Femur (tissue), 1 donor: ENCODE measurements at places on chromosomes 2 and 18.
A peak's percentile ranks its signal among the peaks of the same experiment; 100 is the strongest.

DNA sequence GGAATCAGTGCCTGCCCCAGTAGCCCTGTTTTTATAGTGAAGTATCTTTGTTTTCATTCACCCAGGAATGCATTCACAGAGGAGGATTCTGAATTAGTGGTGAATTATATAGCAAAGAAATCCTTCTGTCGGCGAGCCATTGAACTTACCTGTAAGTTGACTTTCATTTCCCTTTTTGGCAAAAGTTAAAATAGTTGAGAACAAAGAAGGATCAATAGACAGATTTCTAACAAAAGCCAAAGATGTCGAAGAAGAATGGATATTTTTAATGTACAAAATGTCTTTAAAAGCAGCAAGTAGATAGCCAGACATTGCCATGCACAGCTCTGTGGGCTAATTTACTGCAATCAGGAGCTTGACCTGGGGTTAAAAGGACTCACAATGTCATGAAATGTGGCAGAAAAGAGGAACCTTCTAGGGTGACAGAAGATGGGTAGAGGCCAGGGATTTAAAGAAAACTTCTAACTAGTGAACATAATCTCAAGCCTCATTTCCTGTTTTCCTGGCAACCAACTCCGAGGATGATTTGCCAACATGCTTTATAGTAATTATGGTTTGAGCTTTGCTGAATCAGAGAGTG lies 53.8 kb upstream of the TMEM87B start:
- peak; percentile 38 for DNase-seq

DNA sequence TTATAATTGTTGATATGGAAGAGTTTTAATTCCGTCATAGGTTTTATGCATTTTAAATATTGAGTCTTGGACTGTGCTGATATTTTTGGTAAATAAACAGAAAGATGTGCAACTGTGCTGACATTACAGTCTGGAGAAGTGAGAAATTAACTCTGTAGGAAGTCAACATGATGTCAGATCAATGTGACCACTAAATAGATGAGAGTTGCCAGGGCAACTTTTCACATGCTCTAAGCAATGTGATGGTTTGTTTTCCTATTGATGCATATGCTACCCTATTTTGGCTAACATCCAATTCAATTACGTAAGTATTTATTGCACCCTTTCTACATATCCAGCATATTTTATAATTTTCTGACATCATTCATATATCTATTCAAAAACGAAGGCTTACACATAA lies 1109.3 kb downstream of the TSN start:
- no peak for DNase-seq

DNA sequence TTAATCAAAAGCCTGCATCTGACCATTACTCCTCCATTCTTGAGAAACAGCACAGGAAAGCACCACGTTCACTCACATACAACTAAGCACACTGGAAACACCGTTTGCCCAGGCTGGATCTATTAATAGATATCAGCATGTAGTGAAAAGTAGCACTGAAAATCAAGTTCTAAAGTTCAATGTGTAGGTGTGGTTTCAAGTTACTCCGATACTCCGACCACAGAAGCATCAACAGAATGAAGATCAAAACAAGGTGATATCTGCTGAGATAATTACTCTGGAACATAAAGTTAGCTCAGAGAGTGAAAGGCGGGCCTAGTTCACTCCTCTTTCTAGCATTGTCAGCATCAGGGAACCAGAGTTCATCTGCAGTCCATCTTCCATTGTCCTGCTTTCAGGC lies 1367.4 kb upstream of the ACVR2A start:
- DNase-seq = no peak

DNA sequence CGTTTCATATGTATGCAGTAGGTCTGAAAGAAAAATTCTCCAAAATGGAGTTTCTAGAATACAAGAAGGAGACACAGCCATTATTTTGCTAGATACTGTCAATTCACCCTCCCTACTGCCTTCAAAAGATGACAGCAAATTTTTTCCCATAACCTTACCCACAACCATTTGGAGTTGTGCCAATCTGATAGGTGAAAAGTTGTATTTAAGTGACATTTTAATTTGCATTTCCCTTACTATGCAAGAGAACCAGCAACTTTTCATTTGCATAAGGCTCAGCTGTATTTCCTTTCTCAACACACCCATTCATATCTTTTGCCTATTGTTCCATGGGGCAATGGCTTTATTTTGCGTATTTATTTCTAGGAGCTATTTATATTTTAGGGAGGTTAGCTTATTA lies 31.4 kb upstream of the IL18RAP start:
- DNase-seq = no peak

- DNase-seq = no peak
These were observed 165.2 kb downstream of the SLC8A1 start for GRCh38 chr2:40286721-40287120.

GRCh38 chr2:10289891-10290290 lies 12.8 kb upstream of the HPCAL1 start:
- no peak for DNase-seq

GRCh38 chr2:217756375-217757107 lies 246.3 kb downstream of the TNS1 start:
- peak; percentile 87 for DNase-seq

DNA sequence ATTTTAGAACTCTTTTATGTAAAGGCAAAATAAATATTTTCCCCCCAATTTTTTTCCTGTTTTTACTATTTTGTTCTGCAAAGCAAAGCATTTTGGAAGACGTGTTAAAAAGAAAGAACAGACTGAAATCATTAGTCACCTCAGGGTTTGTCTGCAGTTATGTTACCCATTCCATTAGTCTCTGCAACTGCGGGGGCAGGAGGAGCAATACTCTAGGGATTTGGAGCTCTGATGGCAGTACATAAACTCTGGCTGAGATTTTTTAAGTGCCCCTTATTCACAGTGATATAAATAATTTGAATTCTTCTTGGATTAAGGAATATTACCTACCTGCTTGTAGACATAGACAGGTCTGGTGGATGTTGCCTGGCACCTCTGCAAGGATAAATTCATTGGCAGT lies 88.0 kb upstream of the CELF4 start:
- DNase-seq = no peak

DNA sequence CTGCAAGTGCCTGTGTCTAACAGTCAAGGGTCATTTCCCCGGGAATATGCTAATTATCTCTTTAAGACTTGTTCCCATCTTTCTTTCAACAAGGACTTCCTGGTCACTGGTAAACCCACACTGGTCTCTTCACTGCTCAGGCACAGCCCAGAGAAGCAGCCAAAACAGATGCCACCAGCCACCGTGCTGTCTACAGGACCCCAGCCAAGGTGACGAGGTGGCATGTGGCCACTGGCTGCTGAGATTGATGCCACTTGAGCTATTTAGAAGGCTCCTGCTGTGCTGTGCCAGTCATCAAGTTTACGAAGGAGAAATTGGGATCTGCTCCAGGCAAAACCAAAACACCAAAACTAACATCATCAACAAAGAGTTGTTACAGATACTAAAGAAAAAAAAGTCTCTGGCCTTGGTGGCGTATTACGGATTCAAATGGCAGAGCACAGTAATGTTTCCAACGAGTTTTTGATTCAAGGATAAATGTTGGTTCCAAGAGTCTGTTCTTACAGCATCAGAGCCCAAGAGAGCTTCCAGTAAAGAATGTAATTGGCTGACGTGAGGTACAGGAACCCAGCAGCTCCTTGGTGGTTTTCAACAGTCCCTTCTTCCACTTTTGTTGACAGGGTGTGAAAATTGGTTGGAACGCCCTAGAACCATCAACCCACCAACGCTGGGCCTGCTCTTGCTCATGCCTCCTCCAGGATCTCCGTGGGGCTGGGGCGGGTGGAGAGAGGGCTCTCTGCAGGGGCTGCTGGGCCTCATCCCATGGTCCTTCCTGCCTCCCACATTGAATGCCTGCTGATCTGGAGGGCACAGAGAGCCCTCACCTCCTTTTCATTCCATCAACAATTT lies 63.7 kb upstream of the ZCCHC2 start:
- DNase-seq = no peak

- no peak for DNase-seq
These were observed 122.5 kb downstream of the PLA2R1 start for GRCh38 chr2:159939946-159940345.

DNA sequence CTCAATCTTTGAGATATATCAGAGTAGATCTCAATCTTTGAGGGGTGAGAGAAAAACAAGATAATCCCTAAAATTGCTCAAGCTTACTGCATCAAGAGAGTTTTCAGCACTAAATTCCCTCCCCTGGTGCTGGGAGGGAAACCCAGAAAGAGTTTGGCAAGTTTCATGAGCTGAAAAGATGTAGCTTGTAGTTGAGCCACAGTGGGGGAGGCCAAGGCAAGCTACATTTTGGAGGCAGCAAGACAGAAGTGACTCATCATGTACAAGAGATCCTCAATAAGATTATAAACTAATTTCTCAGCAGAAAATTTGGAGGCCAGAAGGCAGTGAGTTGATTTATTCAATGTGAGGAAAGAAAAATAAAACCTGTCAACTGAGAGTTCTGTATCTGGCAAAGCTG lies 308.2 kb downstream of the PIEZO2 start:
- DNase-seq = no peak

DNA sequence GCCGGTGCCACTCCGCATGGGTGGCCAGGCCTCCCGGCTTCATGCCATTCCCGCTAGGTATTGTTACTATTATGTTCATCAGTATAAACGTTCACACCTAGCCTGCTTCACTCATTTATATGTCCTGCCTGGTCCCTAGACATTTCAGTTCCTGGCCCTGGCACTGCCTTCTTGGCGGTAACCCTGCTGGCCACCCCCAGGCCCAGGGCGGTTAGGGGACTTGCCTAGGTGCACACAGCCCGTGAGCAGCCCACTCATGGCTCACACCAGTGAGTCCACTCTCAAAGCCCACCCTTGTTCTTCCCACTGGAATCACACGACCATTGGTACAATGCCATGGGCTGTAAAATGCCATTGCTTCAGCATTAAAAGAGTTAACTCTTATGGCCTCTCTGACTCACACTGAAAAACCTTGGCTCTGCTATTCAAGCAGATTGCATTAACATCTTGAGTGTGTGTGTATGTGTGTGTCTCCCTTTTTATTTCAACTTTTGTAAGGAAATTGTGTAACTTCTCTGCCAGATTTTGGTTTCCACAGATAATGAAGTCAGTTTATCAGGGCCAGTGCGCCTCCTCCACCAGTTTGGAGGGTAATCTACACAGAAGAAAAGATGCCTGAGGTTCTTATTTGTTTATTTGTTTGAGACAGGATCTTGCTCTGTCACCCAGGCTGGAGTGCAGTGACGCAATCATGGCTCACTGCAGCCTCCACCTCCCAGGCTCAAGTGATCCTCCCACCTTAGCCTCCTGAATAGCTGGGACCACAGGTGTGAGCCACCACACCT lies 74.2 kb downstream of the RAB31 start:
- DNase-seq = no peak

DNA sequence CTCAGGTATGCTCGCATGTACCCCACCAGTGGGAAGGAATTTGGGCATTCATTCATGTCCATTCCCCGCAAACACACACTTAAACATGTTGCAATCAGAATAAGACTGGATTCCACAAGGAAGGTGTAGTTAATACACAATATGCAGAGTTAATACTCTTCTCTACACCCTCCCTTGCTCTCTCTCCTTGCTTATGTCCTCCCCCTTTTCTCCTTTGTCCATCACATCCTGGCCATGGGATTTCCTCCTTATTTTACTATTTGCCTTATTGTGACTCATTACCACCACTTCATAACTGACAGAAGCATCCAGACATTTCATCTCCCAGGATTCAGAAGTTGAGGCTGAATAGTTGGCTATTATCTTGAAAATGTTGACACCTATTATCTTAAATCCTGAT lies 473.8 kb upstream of the SPHKAP start:
- no peak for DNase-seq

GRCh38 chr2:158618891-158619490 lies 162.2 kb downstream of the PKP4 start:
- no peak for DNase-seq

DNA sequence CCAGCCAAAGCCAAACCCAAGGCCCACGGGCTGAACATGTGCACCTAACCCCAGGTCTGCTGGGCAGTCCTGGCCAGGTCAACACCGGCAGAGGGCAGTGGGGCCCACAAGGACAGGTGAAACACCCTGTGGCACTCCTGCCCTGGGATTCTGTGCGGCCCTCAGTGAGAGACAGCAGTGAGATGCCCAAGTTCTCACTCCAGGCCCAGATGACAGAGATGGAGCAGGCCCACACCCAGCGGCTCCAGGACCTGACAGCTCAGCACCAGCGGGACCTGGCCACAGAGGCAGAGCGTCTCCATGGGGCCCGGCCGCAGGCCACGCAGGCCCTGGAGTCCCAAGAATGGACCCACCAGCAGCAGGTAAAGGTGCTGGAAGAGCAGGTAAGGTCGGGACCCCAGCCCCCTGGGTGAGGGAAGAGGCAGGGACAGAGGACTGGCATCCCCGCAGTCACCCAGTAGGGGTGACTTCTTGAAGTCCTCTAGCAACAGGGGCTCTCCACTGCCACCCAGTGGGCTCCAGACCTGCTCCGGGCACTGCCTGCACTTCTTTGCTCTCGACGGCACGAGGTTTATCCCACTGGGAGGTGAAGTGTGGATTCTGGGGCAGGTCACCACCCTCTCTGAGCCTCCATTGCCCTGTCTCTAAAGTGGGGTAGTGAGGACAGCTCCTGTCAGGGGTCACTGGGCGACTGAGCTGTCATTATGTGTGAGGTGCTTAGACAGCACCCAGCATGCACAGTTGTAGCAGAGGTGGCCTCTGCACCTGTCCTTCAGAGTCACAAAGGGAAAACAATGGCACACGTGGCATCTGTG lies 8.8 kb upstream of the SNED1 start:
- DNase-seq = peak; percentile 16

DNA sequence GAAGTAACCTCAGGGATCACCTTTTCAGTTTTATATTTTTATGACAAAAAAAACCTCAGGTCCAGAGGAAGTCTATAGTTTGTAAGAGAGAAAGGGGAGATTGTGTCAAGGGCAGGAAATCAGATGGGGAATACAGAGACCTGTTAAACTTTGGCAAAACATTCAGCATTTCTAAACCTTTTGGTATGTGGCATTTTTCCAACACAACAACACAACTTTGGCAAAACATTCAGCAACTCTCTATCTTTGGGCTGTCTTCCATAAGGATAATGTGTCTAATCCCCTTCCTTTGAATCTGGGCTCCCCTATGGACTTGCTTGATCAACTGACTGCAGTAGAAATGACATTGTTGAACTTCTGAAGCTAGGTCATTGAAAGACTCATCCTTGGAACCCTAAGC lies 220.6 kb upstream of the CCDC68 start:
- DNase-seq = no peak

DNA sequence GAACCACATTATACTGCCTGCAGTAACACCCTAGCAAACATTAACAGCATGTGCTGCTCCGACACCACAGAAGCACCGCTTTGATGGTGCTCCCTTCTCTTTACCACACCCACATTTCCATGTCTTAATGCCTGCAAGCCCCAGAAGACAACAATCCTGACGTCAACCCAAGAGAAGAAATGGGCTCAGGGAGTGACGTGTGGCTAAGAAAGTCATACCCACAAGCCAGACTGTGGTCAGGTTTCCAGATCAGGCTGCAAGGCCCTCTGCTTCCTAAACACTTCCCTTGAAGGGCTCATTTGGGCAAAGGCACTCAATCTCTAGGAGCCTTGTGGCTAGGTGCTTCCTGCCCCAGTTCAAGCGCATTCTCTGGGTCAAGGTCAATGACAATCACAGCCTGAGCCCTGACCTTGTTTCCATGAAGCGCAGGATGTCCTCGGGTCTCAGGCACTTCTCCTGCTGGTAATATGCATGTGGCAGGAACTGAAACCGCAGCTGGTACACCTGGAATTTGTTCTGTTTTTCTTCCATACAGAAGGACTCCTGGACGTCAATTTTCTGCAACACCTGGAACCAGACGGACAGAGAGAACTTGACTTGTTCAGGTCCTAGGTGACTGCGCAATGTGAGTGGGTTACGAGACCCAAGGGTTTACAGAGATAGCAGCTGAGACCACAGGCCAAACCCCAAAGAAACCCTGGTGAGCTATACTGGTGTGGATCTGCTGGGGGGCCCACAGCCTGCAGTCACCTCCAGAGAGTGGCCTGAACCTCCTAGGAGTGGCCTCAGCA lies 67.2 kb downstream of the POLR1A start:
- peak; percentile 74 for DNase-seq
